CD4-positive, alpha-beta T cell treated with Interleukin-6 at 100 ng/mL for 8 hours (primary cell): ENCODE measurements at places on chromosomes 2 and 18.

GRCh38 chr2:200702646-200703118 is 109.0 kb upstream of the BZW1 start:
- peak; percentile 10 for DNase-seq

GRCh38 chr18:9838144-9838877 is 47.5 kb upstream of the TXNDC2 start:
- no peak for DNase-seq

DNA sequence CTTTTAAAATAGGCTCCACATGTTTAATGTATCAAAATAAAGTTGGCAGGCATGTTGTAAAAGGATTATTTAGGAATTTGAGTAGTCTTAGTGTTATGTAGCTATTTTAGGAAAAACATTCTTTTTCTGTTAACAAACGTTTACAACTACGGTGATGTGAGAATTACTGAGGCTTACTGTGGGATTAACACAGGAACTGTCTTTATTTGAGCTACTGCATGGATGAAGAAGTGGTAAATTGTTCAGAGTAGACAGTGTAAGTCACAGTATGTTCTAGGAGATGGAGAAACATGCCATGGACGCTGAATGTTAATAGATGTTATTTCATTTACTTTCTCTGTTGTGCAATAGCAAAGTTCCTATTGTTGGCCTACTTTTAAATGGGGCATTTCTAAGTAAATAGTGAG is 1.6 kb downstream of the PPM1B start:
- no peak for DNase-seq

DNA sequence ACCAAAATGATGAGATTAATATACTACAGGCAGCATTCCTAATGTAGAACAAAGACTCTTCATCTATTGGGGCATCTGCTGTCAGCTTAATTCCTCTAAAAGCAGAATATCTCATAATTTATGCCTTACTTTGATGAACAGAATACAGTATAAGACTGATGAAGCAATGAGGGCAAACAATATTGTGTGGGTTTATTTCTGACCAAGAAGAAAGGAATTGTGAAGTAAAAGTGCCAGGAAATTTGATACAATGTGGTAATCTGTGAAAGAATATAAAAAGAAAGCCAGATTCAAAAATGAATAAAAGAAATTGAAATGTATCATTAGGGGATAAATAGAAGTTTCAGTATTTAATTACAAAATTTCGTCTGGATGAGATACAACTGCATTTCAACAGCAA is 78.8 kb upstream of the TTC21B start:
- DNase-seq, result no peak

- no peak for DNase-seq
These were observed 128.1 kb downstream of the DDX1 start for GRCh38 chr2:15719566-15720313.

DNA sequence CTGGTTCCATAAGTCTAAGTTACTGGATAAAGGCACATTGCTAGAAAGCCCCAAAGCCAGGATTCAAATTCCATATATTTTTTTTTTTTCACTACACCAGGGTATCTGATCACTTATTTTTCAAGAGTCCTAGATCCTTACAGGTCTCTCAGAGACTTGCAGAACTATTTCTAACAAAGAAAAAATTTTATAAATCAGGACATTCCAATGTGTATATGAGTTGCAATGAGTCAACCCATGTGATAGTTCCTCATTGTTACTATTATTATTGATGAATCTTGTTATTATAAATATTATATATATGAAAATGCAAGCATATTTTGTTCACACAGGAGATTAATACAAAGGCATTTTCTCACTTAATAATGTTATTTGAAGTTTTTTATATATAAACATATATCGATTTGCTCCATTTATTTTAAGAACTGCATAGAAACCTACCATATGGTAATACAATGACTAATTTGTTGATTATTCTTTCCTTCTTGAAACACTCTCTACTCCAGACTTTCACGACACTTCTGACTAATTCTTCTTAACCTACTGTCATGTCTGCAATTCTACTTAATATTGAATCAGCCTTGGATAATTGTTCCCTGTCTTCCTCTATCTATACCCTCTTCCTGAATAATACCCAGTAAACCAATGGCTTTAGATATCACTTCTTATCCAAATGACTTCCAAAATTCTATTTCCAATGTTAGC is 968.4 kb upstream of the NRXN1 start:
- no peak for DNase-seq

- DNase-seq, result no peak
These were observed 57.5 kb downstream of the MYL12B start for GRCh38 chr18:3319399-3319798.

GRCh38 chr2:105834931-105835330 is 90.2 kb downstream of the NCK2 start:
- DNase-seq, result no peak

DNA sequence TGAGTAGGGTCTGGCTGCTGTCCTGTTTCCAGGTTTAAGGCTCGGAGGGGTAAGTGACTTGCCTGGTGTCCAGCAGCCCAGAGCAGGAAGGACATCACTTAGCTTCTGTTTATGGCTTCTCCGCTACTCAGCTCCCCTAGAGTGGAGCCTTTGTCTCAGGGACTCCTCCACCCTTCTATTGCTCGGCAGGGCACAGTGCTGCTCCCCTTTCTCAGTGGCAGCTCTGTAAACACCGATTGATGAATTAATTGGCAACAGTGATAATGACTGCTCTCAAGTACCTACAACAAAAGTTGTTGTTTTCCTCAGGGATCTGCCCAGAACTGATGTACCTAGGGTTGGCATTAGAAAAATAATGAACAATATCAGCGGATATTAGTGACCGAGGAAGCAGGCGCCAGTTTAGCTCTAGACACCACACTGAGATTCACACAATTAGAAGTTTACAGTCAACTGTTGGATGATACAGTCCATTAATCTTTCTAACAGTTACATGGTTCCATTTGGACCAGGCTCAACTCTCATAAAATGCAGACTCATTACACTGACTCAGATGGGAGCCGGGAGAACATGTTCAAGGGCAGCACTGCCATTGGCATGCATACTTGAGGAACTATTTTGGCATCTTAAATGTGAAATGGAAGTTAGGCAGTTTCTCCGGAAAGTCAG is 265.7 kb downstream of the MTX2 start:
- DNase-seq, result no peak

GRCh38 chr2:240739797-240740196 is 48.1 kb downstream of the AQP12A start:
- peak; percentile 15 for DNase-seq

DNA sequence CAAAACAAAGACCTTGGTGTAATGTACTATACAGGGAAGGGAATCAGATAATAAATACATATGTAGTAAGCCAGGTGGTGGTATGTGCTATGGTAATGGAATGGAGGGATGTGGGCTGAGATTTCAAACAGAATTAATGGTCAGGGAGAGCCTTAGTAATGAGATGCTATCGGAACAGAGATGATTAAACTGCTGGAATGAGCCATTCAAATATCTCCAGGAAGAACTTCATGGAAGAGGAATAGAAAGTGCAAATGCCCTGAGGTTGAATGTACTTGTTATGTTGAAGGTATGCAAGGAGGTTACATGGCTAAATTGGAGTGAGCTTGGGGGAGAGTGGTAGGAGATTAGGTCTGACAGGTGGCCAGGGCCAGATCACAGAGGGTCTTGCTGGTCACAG is 5.1 kb downstream of the SERPINB11 start:
- no peak for DNase-seq

GRCh38 chr18:26919627-26920026 is 54.1 kb upstream of the AQP4 start:
- no peak for DNase-seq

- DNase-seq, result peak; percentile 17
These were observed 3.1 kb downstream of the ADAM17 start for GRCh38 chr2:9552219-9553178.

- no peak for DNase-seq
These were observed 34.1 kb upstream of the MC4R start for GRCh38 chr18:60406721-60407120.

- DNase-seq, result no peak
These were observed 9.9 kb downstream of the ALPK2 start for GRCh38 chr18:58618822-58619595.

- no peak for DNase-seq
These were observed 124.2 kb upstream of the SIX3 start for GRCh38 chr2:44817256-44817655.

DNA sequence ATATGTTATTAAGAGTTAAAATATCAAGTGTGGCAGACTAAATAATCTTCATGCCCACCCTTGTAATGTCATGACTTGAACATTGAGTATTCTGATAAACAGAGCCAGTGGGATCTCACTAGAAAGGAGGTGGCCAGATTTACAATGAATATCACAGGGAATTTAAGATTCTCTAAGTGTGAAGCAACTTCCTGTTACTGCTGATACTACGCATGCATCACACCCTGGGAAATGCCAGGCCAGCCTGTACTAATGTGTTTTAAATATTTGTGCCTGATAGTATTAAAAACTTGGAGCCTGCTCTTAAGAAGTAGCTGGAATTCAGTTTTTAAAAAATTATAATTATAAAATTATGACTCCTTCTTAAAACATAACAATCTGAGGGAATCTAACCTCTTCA is 148.3 kb downstream of the LAMA3 start:
- DNase-seq, result no peak

GRCh38 chr18:63578357-63578958 is 8.7 kb upstream of the SERPINB13 start:
- DNase-seq, result no peak

DNA sequence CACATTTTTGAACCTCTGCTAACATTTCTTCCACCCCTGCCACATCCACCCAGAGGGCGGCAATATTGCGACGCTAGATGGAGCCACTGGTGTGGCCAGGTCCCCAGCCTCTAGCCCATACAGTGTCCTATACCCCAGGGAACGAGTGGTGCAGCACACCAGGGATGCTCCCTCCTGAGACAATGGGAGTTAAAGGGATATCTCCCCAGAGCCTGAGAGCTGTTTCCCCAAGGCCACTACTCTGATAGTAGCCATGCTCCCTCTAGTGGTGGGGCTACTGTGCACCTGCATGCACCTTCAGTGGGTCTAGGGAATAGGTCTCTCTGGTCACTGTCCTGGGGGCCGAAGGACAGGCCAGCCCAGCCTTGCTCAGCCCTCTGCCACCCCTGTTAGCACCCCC is 336.4 kb upstream of the FSHR start:
- DNase-seq, result no peak

DNA sequence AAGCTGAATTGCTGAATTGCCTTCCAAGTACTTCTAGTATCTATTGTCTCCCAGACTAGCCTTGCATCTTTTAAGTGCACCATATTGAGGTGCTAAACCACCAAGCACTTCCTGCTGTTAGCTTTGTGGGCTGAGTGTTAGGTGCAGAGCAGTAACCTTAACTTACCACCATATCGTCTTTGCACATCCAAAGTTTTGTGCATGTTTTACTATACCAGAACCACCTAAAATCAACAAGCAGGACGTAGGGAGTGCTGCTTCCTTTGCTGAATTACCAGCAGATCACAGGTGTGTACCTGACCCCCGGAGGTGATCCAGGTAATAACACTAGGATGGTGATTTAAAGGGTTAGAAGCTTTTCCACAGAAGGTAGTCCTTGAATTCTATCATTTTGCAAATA is 359.9 kb upstream of the HNRNPA3 start:
- peak; percentile 38 for DNase-seq

DNA sequence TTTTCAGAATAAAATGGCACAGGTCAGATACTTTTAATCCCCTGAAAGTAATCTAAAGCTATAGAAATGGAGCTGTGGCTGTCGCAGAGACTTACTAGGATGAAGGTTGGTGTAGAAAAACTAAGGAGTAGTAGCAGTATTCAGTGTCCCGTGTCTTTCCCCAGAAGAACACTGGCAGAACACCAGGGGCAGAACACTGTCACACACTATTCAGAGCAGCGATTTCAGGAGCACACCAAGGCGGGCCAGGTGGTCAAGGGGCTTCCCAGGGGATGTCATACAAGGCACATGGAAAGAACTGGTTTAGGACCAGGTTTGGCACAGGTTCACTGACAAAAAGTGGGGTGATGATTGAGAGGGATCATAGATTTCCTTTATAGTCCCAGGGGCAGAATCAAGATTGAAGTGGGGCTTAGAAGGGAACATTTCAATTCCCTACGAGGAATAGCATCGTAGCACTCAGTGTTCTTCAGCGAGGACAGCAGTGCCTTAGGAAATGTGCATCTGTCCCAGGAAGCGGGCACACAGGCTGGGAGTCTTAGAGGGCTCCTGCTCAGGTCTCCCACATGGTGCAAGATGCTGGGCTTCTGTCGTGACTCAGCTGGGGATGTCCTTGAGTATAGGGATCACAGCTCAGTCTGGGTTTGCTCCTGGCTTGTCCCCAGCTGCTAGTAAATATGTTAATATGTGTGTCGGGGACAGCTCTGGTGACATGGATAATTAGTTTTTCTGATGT is 22.6 kb downstream of the BCL2L11 start:
- no peak for DNase-seq

DNA sequence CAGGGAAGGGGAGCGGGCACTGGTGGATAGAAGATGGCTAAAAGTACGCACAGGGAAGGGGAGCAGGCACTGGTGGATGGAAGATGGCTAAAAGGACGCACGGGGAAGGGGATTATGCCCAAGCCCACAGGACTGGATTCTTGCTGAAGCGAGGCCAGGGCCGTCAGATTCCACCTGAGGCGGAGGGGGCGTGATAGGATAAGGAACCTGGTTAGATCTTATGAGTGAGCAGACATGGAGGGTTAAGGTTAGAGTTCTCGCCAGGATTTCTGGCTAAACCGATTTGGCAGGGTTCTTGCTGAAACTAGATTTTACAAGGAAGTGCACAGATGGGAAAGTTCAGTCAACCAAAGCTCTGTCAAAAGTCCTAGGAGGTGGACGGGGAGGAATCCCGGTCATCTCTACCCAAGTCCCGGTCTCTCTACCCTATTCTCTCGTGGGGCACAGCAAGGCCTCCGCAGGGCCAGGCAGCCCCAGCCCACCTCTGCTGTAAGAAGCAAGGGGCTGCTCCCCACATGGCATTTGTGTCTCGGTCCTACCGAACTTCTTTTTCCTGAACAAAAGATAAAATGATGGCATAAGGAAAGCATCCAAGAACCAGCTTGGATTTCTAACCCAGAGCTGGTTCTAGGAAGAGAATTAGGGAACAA is 140.8 kb downstream of the PTGR3 start:
- DNase-seq, result no peak

- DNase-seq, result no peak
These were observed 58.5 kb downstream of the FAM228A start for GRCh38 chr2:24233321-24233720.

DNA sequence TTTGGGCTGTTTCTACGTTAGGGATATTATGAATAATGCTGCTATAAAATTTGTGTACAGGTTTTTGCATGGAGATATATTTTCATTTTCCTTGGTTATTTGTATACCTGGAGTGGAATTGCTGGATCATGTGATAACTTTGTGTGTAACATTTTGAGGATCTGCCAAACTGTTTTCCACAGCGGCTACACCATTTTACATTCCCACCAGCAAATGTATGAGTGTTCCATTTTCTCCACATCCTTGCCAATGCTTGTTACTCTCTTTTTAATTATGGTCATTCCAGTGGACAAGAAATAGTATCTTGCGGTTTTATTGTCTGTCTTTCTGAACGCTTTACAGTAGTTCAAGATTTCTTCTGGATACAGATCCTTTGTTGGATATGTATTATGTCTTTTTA is 13.6 kb downstream of the GORASP2 start:
- DNase-seq, result no peak
